ENCODE measurements at places on chromosomes 3 and 15. TPM values are rescaled to one million over a fixed set of nuclear protein-coding genes. Genes with fewer than 3 reads are reported as not detected.

DNA sequence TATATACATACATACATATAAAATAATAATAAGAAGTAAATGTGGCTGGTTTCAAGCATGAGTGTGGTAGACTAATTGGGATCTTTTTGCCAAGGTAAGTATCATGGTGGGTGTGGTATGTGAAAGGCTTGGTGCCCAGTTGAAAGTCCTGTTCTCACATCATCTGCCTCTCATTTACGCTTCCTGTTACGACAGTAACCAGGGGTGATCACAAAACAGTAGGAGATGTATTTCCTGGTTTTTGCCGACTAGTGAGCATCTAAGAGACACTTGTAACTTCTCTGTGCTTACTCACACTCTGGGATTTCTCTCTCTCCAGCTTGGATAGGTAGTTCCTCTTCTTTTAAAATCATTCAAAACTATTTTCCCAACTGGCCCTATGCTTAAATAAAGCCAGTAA, 1028.3 kb upstream of the NR2F2 start:
- H3K4me1 ChIP-seq: no peaks in the 10 kb centered on the region
- no peaks in the 10 kb centered on the region for H3K27me3 ChIP-seq
- no peak overlapping the region for H3K27ac ChIP-seq
- no peak for DNase-seq

DNA sequence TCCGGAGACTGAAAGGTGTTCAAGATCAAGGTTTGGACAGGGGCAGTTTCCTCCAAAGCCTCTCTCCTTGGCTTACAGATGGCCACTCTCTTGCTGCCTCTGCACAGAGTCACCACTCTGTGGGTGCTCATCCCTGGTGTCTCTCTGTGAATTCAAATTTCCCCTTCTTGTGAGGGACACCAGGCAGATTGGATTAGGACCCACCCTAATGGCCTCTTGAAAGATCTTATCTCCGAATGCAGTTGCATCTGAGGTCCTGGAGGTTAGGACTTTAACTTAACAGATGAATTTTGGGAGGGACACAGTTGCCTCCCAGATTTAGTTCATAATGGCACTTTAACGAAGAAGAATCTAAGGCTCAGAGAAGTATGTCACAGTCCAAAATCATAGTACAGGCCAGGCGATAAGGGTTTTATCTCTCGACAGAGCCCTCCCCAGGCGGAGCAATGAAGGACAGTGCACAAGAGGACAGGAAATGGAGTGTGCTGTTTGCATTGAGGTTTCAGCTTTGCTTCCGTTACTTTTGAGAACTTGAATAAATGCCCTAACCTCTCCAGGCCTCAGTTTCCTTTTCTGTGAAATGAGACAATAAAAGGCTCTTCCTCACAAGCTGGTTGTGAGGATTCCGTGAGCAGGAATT, 38.9 kb upstream of the KIF23 start:
- no peak for DNase-seq
- H3K27ac ChIP-seq: no peak overlapping the region
- H3K4me1 ChIP-seq: no peaks in the 10 kb centered on the region
- H3K27me3 ChIP-seq: no peaks in the 10 kb centered on the region

DNA sequence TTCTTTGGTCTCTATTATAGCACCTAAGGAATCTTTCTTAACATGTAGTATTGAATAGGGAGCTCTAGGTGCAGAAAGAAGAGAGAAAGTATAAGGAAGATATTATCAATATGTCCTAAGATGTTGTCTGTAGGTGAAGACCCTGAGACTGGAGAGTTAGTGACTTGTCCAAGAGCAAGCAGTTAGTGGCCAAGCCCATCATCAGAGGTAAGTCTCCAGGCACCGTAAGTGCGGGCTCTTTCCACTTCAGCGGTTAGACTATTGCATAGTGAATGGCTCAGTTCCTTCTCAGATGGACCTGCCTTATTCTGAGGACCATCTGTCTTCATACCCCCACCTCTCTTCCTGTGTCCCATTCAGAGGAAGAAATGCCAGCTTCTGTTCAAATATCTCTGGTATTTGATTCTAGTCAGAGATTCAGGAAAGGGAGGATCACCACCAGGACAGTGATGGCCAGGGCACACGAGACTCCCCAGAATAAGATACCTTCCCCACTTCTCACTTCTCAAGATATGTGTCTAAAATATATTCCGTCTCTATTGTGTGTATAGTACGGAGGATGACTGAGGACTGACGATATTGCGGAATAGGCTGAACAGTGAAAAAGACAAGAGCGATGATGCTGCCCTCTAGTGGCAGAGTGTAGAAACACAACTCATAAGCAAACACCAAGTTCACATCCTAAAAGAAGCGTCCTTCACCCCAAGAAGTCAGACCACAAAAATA, 19.1 kb upstream of the ADGRG7 start:
- no peaks in the 10 kb centered on the region for H3K4me1 ChIP-seq
- no peak overlapping the region for H3K27ac ChIP-seq
- no peak overlapping the region for H3K4me3 ChIP-seq

- no peak for DNase-seq
- no peaks in the 10 kb centered on the region for H3K36me3 ChIP-seq
- H3K4me3 ChIP-seq: peak overlapping the region; percentile 87
- H3K27me3 ChIP-seq: no peaks in the 10 kb centered on the region
- H3K27ac ChIP-seq: peak overlapping the region; percentile 98
Measured at GRCh38 chr15:45586125-45586524, 1.1 kb upstream of the BLOC1S6 start.

GRCh38 chr15:47715856-47716445, 1.4 kb upstream of the SEMA6D start:
- H3K27me3 ChIP-seq: no peaks in the 10 kb centered on the region
- no peak overlapping the region for H3K4me3 ChIP-seq
- no peak for DNase-seq
- no peak overlapping the region for H3K27ac ChIP-seq

GRCh38 chr15:93025625-93025982, 63.4 kb downstream of the RGMA start:
- H3K4me3 ChIP-seq: no peak overlapping the region
- H3K27ac ChIP-seq: no peak overlapping the region
- no peaks in the 10 kb centered on the region for H3K4me1 ChIP-seq
- DNase-seq: no peak
- peaks cover 64% of the 10 kb centered on the region for H3K36me3 ChIP-seq

DNA sequence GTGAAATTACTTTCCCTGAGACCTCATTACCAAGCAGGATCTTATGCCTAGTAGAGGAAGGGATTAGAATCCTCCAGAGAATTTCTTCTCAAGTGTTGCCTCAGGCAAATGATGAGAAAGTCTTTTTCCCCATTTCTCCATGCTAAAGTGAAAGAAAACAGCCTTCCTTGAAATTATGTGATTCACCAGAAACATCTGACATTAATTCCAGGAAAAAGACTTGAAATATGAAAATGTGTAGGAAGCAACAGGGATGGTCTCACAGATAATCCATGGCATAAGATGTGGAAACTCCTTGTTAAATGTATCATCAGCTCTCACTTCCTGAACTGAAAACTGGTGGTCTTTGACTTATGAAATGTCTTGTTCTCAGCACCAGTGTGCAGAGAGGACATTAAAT, 17.9 kb upstream of the ABI3BP start:
- H3K4me1 ChIP-seq: no peaks in the 10 kb centered on the region
- DNase-seq: no peak
- no peak overlapping the region for H3K27ac ChIP-seq
- H3K4me3 ChIP-seq: no peak overlapping the region

GRCh38 chr3:143261848-143262247, 142.3 kb downstream of the CHST2 start:
- no peak overlapping the region for H3K4me3 ChIP-seq
- no peaks in the 10 kb centered on the region for H3K36me3 ChIP-seq

GRCh38 chr3:188860147-188860546, 311.6 kb upstream of the TPRG1 start:
- no peaks in the 10 kb centered on the region for H3K36me3 ChIP-seq
- no peaks in the 10 kb centered on the region for H3K4me1 ChIP-seq
- H3K27ac ChIP-seq: no peak overlapping the region
- H3K4me3 ChIP-seq: no peak overlapping the region
- DNase-seq: no peak

THSD4 gene
- total RNA-seq: 6.4 TPM

C3orf70 gene
- total RNA-seq: 1.8 TPM

DOCK3 gene
- 4.6 TPM for total RNA-seq

CHRM5 gene
- not detected for total RNA-seq

All from H1 (cell line).